ENCODE measurements at places on chromosomes 12 and 14.

DNA sequence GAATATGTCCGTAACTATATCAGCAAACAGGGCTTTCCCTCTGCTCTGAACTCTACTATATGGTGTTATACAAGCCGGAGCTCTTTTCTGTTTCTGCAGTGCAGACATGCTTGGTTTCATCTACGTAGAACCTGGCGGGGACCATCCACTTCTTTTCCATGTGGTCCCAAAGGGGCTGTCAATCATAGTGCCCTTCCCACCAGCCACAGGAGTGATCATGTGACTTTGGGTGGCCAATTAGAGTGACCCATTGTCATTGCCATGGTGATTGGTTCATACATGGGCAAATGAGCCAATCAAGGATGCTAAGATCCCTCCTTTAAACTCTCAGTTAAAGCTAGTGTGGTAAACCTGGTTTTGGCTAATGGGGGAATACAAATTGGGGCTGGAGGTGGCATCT lies 281.3 kb downstream of the TMEM132D start:
- no peak for DNase-seq

DNA sequence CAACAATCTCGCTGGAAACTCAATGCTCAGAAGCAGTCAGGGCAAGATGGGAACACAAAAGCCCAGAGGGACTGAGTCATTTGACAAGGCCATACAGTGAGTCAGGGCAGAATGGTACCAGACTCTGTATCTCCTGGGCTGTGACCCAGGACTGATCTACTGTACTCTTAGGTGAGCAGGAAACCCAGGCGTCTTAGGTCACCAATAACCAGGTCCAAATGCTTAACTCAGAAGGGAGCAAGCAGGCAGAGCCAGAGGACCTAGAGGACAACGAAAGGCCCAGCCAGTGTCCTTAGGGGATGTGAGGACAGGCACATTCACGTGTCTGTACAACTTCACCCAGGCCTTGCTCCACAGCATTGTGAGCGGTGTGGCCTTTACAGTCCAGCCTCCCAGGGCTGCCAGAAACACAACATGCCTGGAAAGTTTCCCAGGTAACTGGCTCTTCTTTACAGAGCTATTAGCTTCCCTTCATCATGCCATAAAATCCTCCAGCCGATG lies 69.9 kb downstream of the ARL6IP4 start:
- DNase-seq: no peak

GRCh38 chr12:65695113-65695865 lies 129.0 kb upstream of the HMGA2 start:
- peak; percentile 98 for DNase-seq

GRCh38 chr14:92568621-92569479 lies 55.3 kb downstream of the RIN3 start:
- DNase-seq: no peak

DNA sequence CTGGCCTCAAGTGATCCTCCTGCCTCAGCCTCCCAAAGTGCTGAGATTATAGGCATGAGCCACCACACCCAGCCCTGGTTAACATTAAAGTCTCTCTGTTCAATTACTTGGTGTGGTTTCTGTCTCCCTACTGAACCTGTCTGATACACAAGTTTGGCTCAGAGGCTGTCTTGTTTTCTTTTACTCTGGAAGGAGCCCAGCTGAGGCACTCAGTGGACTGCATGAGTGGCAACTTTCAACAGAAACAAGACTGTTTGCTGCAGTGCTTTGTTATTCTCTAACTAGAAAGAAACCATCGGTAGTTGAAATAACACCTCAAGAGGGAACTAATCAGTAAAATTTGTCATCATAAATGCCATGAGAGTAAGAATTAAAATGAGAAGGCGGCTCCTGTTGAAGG lies 238.7 kb downstream of the FOXN3 start:
- DNase-seq: no peak

DNA sequence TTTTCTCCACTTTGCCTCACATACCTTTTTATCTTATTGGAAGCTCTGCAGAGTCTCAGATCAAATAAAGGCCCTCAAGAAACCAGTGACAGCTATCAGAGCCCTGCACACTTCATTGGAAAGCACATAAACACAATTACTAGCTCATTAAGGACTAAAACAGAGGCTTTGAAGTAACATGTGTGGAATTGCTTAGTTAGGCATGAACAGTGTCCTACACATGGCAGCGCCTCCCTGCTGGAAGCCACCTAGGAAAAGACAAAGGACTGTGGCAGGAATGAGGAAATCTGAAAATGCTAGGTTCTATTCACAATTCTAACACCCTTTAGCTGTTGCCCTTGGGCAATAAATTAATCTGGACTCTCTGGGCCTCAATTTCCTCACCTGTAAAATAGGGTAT lies 89.4 kb downstream of the SUDS3 start:
- no peak for DNase-seq

- DNase-seq: no peak
Measured at GRCh38 chr12:26696048-26696612, 136.9 kb downstream of the ITPR2 start.

DNA sequence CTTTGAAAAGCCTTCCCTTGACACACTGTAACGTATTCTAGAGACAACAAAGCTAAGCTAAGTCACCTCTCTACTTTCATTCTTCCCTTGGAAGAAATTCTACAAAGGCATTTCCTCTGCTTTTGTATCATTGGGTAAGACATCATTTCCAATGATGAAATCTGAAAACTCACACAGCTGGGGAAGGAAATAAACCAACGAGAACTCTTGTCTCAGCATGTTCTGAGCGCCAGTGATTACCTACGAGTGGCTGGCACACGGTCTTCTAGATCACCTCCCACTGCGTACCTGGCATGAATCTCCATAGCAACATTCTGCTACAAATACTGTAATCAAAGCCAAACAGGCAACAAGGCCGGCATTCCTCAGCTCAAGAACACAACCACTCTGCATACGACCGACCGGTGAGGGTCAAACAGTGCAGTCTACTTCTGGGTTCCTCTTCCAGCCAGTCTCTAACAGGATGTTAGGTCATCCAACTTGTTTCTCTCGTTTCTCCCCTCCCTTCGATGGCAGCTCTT lies 7.6 kb downstream of the VPS37B start:
- peak; percentile 98 for DNase-seq

GRCh38 chr14:54922598-54922997 lies 20.0 kb upstream of the GCH1 start:
- DNase-seq: no peak

DNA sequence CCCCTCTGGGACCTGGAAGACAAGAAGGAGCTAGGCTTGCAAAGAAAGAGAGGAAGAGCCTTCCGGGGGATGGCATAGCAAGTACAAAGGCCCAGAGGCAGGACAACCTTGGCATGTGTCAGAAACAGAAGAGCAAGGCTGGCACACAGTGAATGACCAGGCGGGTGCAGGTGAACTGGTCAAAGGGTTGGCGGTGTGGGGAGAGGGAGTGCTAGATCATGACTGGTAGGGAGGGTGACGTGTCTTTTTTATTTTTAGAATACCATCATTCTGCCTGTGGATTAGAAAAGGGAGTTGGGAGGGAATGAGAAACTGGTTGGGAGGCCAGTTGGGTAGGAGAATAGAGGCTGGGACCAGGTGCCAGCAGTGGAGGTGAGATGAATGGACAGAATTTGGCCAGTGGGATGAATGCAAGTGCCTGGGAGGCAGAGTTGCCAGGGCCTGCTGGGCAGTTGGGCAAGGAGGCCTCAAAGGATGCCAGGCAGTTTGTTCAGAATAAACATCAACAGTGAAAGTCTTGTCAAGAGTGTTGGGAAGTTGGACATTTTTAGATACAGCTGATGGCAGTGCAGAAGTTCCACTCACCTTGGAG lies 168.3 kb downstream of the CACNA1C start:
- no peak for DNase-seq

DNA sequence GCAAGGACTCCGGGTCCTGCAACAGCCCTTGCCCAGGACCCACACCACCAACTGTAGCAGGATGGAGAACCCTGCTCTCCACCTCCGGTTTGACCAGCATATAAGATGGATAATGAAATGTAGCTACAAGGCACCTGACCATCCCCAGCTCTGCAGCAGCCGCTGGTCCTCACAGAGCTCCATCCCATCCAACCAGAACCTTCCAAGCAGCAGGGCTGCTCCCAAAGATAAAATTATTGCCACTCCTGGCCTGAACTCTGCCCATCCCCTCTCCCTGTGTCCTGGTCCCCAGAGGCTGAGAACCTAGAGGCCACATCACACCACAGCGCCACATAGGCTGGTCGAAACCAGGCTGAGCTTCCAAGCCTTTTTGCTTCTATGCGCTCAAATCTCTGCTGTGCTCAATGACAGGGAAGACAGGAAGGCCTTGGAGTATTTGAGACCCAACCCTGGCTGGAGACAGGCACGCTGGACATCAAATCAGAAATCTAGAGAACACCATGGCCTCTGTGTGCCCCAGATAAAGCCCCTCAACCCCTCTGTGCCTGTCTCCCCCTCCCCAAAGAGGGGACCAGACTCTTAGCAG lies 4.2 kb downstream of the CDK2AP1 start:
- no peak for DNase-seq

DNA sequence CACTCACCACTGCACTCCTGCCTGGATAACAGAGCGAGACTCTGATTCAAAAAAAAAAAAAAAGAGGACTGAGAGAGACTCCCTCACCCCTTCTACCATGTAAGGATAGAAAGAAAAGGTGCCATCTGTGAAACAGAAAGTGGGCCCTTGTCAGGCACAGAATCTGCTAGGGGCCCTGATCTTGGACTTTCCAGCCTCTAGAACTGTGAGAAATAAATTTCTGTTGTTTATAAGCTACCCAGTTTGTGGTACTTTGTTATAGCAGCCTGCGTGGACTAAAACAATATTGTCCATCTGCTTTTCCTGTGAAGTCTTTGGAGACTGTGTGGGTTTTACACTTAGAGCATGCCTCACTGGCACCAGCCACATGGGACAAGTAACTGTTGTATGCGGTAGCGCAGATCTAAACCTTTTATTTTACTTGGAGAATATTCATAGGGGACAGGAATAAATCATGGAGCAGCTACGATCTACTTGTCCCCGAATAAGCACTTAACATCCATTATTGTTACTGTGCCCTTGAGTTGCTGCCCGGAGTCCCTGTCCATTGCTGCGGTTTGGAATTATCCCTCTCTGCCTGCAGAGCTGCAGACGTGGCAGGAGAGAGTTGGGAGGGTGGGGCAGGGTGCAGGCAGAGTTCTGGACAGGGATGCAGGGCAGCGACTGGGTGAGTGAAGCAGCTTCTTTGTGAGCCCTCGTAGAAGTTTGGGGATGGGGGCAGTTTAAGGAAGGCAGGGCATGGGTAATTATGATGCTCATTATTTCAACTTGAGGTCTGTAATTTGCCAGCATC lies 52.4 kb upstream of the STON2 start:
- DNase-seq: no peak

DNA sequence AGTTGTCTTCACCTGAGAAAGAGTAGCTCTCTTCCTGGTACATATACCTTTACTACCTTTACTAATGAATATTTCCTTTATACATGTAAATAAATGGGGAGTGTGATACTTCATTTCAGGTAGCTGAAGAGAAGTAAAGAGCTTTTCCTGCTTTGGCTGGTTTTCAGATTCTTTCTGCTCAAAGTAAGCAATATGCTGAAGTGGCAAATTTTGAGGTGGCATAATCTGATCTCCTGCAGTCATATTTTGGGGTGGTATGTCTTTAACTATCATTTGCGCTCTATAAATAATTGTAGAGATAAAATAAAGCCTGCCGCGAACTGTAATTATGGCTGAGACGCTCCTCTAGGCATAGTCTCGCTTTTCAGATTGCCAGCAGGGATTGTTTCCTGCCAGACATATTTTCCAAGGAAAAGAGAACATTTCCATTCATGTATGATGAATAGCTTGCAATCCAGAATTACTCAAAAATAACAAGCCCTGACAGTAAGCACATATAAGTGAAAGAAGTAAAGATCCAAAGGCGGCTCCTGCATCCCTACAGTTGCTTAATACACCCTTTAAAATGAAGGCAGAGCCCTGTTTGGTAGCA lies 200.7 kb downstream of the C12orf50 start:
- DNase-seq: no peak
